ENCODE measurements at places on chromosomes 5 and 9.

GRCh38 chr9:23821375-23822181 lies 4.5 kb downstream of the ELAVL2 start:
- DNase-seq, result no peak

GRCh38 chr5:123696921-123697341 lies 185.0 kb downstream of the CSNK1G3 start:
- no peak for DNase-seq

DNA sequence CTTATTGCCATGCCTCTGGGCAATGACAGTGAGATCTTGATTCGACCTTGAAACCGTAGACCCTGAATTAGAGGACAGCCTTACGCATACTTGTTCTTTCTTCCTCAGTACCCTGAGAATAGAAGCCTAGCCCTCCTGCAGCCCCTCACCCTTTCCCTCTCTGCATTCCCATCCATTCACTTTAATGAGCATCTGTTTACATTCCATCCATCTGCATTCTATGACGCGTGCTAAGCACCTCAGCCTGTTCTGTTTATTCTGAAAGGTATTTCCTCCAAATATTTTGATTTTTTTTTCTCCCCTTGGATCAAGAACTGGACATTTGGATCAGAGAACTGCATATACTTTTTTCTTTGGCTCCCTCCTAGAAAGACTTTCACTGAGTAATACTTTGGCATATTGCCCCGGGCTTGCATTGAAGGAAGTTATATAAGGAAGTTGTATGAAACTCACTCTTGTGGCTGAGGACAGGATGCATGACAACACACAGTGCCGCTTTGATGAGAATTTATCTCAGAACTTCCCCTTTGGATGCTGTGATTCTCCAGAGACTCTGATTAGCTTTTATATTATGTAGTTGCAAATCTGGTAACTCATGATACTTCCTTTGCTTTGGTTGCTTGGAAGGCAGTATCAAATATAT lies 15.7 kb downstream of the TMEM8B start:
- DNase-seq, result no peak

DNA sequence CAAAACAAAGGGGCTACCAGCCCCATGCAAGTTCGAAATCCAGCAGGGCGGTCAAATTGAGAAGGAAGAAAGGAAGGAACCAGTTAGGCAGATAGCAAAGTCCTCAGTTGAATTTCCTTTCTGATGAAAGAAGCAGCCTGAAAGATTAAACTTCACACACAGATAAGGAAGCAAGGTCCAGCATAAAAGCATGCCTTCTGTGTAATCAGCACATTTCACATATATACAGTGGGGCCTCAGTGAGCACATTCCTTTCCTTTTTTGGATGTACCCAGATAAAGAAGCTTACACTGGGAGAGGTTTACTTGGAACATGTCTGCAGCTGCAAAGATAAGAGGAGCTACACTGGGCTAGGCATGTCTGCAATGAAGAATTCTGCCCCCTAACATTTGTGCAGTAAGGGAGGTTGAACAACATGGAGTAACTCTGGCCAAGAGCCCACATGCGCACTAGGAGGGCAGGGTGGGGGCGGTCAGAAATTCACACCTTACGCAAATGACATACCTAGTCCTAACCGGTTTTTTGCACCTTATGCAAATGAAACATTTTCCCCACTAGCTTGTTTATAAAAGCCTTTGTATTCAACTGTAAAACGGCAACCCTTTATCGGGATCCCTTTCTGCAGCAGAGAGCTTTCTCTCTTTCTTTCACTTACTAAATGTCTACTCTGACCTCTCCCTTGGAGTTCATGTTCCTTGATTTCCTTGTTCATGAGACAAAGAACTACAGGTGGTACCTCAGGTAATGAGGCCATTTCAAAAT lies 149.7 kb upstream of the FBXL17 start:
- no peak for DNase-seq

GRCh38 chr5:146369691-146370090 lies 31.1 kb downstream of the POU4F3 start:
- DNase-seq, result no peak
